Neural crest cell (in vitro differentiated cells): ENCODE measurements at places on chromosomes 4 and X.

GRCh38 chr4:185820146-185821028 is 8.4 kb upstream of the SORBS2 start:
- DNase-seq: no peak

- DNase-seq: peak; percentile 10
These were observed at the start of gene SLITRK2 for GRCh38 chrX:145817331-145818185. TSS of gene SLITRK2 (plus strand) at chrX:145817829. CDS start at chrX:145822426, 4,597 bp downstream.

DNA sequence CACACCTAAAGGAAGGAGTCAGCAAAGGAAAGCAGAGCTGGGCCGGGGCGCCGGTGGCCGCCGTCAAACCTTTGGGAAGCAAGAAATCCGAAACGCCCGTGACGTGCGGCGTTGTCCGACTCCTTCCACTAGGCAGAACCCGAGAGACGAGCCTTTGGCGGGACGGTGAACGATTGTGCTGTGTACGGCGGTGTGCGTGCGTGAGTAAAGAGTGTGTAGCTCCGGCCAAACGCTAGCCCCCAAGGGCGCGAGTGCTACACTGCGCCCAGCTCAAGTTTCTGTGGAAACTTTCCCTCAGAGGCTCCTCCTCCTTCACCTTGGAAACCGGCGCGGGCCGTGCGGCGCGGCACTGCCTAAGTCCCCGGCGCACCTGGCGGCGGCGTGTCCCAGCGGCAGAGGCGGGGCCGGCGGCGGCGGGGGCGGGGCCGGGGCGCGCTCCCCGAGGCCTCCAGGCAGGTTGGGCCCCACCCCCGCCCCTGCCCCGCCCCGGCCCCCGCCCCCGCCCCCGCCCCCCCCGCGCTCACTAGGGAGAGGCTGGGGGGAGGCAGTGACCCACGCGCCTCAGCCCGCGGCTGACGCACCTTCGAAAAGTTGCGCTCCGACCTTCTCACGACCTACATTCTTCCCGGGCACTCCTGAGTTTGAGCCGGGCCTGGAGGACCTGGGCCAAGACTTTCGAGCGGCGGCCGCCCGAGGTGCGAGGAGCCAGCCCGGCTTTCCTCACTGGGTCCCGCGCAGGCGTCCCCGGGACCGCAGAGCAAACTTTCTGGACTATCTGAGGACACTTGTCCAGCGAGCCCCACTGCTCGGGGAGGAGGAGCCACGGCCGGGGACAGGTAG is at the start of gene FHIP1A:
FHIP1A (plus strand) TSS at position 547 of the 840 bp plus-strand sequence. CDS start 157,084 bp downstream, outside the sequence.
- DNase-seq: peak; percentile 48

GRCh38 chr4:89026542-89026941 is 30.4 kb downstream of the FAM13A start:
- no peak for DNase-seq

DNA sequence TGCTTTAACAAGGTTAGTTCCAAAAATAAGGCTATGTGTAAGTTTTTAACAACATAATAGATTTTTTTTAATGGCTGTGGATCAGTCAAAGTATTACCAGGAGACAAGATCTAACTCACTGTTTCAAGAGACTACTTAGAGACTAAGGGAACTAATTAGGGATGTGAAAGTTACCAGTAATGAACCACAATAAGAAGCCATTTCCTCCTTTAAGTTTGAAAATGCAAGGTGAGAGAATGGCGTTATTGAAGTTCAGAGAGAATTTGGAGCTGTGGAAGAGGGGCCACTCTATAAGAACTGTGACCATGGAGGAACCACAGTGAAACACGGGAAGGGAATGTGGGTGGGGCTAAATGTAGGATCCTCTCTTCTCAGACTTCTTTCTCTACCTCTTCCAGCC is 624.2 kb downstream of the GLUD2 start:
- DNase-seq: no peak

DNA sequence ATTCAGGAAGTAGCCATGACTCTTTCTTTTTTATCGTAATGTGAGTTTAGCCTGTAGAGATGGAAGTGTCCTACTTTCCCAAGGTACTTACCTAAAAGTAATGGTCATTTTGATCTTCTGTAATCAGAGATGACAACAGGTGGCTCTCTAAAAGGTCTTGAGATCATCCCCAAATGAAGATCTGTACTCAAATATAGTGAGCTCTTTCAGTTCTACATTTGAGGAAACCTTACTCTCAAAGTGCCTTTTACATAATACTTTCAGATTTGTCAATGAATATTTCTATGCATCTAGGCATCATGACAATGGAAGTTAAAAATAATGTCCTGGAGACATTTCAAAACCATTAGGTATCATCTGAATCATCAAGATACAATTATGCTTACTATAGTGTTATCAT is 17.2 kb upstream of the MND1 start:
- DNase-seq: no peak
